ENCODE measurements at places on chromosomes 1 and 21.

GRCh38 chr21:44880405-44881197 lies 7.1 kb upstream of the PTTG1IP start:
- DNase-seq = no peak

DNA sequence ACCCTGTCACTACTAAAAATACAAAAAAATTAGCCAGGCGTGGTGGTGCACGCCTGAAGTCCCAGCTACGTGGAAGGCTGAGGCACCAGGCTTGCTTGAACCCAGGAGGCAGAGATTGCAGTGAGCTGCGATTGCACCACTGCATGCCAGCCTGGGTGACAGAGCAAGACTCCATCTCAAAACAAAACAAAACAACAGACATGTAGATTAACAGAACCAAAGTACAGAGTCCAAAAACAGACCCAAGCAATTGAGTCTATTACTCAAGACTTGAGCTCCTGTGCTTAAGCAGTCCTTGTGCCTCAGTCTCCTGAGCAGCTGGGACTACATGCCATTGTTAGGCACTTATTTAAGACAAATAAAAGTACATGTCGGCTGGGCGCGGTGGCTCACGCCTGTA lies 9.5 kb upstream of the ACOT11 start:
- DNase-seq = no peak

DNA sequence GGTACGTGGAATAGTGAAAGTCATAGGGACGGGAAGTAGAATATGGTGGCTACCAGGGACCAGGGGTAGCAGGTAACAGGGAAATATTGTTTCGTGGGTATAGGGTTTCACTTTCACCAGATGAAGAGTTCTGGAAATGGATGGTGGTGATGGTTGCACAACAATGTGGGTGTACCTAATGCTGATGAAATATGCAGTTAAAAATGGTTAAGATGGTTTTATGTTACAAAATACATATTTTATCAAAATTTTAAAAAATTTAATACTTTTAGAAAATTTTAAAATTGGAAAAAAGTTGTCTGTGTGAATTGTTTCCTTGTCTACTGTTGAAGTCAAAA lies 55.5 kb upstream of the TLR5 start:
- no peak for DNase-seq

DNA sequence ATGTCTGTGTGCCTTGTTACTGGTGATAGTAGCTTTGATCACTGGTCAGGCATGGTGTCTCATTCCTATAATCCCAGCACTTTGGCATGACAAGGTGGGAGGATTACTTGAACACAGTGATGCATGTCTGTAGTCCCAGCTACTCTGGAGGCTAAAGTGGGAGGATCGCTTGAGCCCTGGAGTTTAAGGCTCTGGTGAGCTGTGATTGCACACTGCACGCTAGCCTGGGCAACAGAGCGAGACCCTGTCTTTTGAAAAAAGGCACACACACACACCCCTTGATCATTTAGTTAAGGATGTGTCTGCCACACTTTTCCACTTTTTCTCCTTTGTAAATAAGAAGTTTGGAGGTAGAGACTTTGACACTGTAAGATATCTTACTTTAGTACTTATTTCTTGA lies 15.1 kb downstream of the MIGA1 start:
- DNase-seq = no peak

DNA sequence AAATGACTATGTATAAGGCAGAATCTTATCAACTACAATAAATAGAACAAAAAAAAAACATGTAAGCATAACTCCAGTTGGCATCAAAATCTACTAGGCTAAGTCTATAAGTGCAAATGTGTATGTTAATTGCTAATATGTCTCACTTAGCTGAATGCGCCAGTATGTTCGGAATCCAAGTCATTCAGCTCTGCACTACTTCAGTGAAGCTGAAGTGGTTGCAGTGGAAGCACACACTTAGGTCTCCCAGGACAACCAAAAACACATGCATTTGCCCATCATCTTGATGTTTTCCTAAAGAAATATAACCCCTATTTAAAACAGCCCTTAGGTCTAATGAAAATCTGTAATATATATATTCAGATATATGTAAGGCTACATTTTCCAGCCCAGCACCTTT lies 41.0 kb upstream of the RGS2 start:
- no peak for DNase-seq

GRCh38 chr1:166489670-166490436 lies 323.1 kb upstream of the FAM78B start:
- no peak for DNase-seq

DNA sequence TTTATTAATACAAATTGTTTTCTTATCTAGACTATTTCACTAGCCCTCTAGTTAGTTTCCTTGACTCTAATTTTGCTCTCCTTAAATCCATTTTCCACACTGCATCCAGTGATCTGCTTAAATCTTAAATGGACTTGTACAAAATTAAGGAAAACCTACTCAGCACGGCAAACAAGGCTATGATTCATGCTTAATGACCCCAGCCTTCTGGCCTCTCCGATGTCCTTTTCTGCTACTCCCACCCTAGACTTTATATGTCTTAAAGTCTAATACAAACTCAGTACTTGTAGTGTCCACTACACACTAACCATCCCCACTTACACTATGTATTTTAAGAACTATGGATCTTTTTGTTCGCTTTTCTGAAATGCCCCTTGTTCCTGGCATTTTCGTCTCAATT lies 2.2 kb downstream of the TMED5 start:
- DNase-seq = no peak

All from glutamatergic neuron (in vitro differentiated cells).